DMS53 (cell line): ENCODE measurements at places on chromosomes 6 and 20.
A peak's percentile ranks its signal among the peaks of the same experiment; 100 is the strongest.

DNA sequence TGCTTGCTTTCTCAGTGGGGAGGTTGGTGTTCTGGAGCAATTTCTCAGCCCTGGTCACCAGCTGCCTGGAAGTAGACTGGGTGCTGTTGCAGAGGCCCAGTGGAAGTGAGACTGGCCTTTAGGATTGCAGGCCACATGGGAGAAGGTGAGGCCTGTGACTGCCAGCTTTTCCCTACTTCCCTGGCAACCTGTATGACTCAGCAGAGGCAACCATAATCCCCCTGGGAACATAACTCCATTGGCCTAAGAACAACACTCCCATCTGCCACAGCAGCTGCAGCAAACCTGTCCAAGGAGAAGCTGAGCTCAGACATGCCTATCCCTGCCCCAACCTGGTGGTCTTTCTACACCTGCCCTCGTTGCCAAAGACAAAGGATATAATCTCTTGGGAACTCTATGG, 473.5 kb upstream of the SPTLC3 start:
- DNase-seq = peak; percentile 68

GRCh38 chr20:24662322-24662721, 192.9 kb downstream of the SYNDIG1 start:
- DNase-seq = no peak

DNA sequence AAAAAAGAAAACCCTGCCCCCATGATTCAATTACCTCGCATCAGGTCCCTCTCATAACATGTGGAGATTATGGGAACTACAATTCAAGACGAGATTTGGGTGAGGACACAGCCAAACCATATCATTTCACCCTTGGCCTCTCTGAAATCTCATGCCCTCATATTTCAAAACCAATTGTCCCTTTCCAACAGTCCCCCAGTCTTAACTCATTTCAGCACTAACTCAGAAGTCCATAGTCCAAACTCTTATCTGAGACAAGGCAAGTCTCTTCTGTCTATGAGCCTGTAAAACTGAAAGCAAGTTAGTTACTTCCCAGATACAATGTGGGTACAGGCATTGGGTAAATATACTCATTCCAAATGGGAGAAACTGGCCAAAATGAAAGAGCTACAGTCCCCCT, 536.1 kb downstream of the MEI4 start:
- no peak for DNase-seq

GRCh38 chr6:158654960-158655489, 5.2 kb downstream of the SYTL3 start:
- peak; percentile 83 for DNase-seq

DNA sequence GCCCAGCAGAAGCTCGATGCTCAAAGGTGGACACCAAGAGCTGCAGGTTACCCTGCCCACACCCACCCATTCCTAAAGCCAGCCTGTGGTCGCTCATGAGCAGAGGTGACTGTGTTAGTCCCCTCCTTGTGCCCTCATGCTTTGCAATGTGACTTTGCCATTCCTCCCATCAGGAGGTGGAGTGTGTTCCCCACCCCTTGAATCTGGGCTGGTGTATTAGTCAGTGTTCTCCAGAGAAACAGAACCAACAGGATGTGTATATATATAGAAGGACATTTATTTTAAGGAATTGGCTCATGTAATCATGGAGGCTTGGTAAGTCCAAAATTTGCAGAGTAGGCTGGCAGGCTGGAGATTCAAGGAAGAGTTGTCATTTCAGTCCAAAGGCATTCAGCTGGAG, 54.4 kb upstream of the RNF24 start:
- no peak for DNase-seq

DNA sequence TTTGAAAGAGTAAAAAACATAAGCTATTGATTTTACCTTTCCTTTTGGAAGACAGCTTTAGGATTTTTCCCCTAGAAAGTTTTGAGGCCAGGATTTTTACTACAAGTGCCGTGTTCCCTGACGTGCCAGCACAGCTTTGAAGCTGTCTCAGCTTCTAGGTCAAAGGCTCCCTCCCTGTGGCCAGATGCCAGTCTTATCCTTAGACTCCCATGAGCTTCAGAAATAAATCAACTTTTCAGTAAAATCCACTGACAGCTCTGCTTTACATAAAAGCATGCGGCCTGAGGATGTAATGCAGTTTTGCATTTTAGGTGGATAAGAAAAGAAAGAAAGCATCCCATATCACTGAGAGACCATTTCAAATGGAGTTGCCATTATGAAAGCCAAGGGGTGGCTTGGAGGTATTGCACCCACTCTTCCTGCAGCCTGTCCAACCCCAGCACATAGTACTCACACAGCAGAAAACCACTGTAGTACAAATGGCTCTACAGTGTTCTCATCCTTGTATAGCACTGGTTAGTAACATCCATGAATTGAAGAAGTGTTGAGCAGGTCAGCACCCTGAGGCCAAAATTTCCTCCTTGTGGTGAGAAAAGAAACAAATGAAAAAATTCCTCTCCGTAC, 15.2 kb upstream of the ATXN1 start:
- no peak for DNase-seq

DNA sequence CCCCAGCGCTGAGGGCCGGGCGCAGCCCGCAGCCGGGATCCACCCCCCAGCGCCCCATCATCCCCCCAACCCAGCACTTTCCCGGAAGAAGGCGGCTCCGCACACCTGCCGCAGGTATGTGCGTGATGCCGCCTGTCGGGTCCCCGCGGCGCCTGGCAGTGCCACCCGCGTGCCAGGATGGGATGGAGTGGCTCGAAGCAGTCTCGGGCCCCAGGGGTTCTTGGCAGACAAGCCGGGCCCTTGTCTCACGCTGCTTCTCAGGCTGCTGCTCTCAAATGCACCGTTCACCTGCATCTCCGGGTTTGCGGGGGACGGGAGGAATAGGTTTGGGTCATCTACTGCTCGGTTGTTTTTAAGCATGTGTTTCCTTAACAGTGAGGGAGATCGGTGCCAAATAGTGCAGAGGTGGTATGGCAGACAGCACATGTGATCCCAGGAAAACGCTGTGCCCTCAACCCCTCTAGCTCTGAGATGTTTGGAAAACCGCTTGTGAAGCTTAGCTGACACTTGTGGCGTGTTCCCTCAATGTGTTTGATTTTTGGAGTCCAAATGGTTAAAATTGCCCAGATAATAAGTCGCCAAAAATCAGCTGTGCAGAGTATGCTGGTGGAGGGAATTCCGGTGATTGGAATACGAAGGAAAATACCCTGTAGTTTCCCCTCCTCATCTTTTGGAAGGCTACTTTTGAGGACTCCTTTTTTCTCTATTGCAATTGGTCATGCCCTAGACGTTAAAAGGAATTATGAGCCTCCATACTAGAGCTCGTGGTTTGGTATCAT, 926 bp downstream of the MYLIP start:
- DNase-seq = peak; percentile 73

GRCh38 chr6:38579010-38579628, 60.6 kb downstream of the BTBD9 start:
- DNase-seq = peak; percentile 33

GRCh38 chr6:2796861-2797260, 31.7 kb downstream of the WRNIP1 start:
- DNase-seq = no peak

GRCh38 chr6:34082348-34082747, 63.5 kb downstream of the GRM4 start:
- DNase-seq = no peak

DNA sequence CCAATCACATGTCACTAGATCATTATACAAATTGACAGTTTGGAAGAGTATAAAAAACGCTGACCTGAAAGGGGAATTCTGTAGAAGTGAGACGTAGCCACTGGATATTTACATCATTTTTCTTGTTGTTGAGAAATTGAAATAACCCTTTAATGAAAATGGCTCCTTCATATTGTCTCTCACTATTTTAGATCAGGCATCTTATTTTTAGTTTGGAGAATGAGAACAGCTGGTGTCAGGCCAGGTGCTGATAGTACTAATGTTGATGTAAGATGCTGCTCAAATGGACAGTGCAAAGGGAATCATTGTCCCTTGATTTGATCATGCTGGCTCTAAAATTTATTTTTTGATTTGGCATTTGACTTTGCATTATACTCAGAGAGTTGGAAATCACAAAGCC, 17.4 kb downstream of the NKAIN2 start:
- no peak for DNase-seq
